ENCODE measurements at places on chromosomes 16 and 17. TPM values are rescaled to one million over a fixed set of nuclear protein-coding genes. Genes with fewer than 3 reads are reported as not detected.

Gene GID4
- 18.8 TPM for total RNA-seq

GRCh38 chr16:68387301-68387700, 61.0 kb downstream of the SMPD3 start:
- DNase-seq, result no peak

Gene AGRP
- total RNA-seq, result not detected

Gene B3GNT9
- total RNA-seq, result 11.3 TPM

DNA sequence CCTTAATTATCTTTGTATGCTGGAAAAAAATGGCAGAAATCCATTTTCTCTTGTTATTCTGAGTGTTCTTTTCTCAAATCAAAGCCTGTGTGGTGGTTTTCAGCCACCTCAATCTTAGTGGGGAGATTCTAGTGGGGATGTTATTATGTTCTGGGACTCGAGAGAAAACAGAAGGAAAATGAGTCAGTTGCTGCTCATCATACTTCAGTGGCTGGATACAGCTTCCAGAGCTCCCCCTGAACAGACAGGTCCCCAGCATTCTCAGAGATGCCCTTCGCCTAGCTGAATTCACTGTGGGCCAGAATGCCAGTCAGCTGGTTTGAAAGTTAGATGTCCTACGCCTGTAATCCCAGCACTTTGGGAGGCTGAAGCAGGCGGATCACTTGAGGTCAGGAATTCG, 8.5 kb downstream of the ST6GALNAC1 start:
- DNase-seq, result no peak

DNA sequence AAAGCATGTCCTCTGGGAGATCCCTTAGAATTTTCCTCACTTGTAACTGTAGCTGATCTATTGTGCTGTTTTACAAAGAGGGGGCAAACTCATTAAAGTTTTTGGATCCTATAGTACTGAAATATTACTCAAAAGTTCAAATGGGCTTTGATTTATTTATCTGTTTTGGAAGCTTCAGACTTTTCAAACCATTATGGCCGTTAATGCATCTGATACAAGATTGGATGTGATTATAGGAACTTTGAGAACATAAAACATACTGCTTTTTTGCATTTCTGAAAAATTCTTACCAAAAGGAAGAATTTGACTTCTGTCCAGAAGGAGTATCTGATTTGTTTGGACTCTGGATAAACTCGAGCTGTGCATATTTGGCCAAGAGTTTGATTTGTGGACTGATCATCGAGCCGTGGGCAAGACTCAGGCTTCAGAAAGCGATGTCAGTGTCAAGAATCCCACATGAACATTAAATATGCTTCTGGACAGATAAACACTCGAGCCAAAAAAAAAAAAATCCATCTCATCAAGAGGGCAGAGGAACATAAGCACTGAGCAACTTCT, 8.2 kb upstream of the MARCHF10 start:
- DNase-seq, result no peak

DNA sequence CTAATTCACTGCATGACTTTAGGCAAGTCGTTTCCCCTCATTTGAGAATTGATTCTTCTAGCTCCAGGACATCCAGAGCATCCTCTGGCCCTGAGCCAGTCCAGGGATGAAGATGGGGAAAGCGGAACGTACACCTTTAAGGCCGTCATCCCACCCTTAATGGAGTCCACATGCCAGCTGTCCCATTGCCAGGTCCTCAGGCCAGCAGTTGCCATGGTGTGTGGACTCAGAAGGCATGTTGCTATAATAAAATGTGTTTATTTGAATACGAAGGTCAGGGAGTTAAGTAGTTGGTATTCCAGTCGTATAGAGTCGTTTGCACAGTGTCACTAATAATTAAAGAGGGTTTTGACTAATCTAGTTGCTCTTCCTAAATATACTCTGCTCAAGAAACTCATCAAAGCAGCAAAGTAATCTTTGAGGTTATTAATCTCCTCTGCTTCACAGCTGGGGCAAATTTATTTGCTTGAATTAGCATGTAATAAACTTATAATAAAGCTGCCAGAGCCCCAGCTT, 30.4 kb downstream of the CCDC182 start:
- no peak for DNase-seq

Gene CDK3
- 5.7 TPM for total RNA-seq
